ENCODE measurements at places on chromosomes 2 and 18.

DNA sequence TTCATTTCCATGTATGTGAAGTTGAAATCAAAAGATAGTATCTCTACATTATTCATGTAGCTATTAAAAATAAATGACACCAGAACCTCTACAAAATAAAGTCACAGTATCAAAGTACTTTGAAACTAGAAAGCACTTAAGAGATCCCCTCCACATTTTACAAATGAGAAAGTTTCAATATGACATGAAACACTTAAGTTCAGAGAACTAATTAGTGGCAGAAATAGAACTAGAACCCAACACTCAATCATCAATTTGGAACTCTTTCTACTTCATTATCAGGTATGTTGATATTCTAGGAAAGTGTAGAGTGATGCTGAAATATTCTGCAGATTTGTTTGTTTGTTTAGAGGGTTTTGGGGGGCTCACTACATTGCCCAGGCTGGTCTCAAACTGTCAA lies 145.6 kb downstream of the MEMO1 start:
- DNase-seq, result no peak

DNA sequence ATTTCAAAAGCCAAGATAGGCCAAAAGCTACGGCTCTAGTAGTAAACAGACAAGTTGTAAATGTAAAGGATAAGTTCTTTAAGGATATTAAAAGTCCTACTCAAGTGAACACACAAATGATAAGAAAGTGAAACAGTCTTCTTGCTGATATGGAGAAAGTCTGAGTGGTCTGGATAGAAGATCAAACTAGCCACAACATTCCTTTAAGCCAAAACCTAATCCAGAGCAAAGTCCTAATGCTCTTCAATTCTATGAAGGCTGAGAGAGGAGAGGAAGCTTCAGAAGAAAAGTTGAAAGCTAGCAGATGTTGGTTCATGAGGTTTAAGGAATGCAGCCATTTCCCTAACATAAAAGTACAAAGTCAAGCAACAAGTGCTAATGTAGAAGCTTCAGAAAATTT lies 111.7 kb upstream of the ZEB2 start:
- DNase-seq, result no peak

GRCh38 chr2:200752332-200752731 lies 59.4 kb upstream of the BZW1 start:
- DNase-seq, result no peak

- DNase-seq, result no peak
Measured at GRCh38 chr2:9378433-9379390, 44.6 kb downstream of the ITGB1BP1 start.

DNA sequence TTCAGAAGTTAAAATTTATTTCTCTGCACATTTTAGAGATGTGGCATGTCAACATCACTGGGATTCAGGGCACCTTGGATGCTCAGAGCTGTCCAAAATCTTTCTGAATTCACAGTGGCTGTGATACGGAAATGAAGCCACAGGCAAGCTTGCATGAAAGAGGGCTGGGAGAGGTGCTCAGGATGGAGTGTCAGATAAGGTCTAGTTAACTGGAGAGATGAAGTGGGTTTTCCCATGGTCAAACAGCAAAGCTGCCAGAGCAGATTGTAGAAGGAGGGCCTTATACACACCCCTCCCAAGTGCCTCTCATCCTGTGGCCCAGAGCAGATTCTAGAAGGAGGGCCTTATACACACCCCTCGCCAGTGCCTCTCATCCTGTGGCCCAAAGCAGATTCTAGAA lies 286.8 kb upstream of the PXDN start:
- no peak for DNase-seq

- DNase-seq, result no peak
Measured at GRCh38 chr2:106867196-106867953, 18.6 kb downstream of the ST6GAL2 start.

GRCh38 chr2:9327873-9328352 lies 95.4 kb downstream of the ITGB1BP1 start:
- no peak for DNase-seq

DNA sequence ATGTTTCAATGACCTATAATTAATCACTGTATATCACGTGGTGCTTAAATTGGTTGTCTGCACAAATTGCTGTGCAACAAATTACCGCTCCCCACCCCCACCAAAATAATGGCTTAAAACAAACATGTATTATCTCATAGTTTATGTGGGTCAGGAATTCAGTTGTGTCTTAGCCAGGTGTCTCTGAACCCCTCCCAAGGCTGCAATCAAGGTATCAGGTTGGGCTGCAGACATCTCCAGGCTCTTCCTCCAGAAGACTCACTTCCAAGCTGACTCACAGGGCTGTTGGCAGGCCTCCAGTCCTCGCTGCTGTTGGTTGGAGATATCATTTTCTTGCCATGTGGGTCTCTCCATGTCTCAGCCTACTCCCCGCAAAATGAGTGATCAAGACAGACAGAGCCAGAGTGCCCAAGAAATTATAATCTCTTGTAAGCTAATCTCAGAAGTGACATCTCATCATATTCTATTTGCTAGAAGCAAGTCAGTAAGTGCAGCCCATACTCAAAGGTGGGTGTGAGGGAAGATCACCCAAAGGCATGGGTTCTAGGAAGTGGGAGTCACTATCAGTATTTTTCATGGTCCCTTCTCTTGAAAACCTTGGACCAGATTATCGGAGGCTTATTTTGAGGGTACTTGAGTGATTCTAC lies 38.4 kb downstream of the SPC25 start:
- no peak for DNase-seq
